ENCODE measurements at places on chromosomes 12 and 14. TPM values are rescaled to one million over a fixed set of nuclear protein-coding genes. Genes with fewer than 3 reads are reported as not detected.

The CARMIL3 gene
- polyA plus RNA-seq: 0.18 TPM

GRCh38 chr12:5335069-5335468 is 96.8 kb upstream of the NTF3 start:
- no peak for DNase-seq

- DNase-seq: no peak
Observed at GRCh38 chr12:13044002-13044905, at the start of gene FAM234B. FAM234B (plus strand) TSS chr12:13044381; CDS start chr12:13044404, 23 bp downstream.

GRCh38 chr12:79841878-79842265 is 93.0 kb downstream of the PPP1R12A start:
- no peak for DNase-seq

DNA sequence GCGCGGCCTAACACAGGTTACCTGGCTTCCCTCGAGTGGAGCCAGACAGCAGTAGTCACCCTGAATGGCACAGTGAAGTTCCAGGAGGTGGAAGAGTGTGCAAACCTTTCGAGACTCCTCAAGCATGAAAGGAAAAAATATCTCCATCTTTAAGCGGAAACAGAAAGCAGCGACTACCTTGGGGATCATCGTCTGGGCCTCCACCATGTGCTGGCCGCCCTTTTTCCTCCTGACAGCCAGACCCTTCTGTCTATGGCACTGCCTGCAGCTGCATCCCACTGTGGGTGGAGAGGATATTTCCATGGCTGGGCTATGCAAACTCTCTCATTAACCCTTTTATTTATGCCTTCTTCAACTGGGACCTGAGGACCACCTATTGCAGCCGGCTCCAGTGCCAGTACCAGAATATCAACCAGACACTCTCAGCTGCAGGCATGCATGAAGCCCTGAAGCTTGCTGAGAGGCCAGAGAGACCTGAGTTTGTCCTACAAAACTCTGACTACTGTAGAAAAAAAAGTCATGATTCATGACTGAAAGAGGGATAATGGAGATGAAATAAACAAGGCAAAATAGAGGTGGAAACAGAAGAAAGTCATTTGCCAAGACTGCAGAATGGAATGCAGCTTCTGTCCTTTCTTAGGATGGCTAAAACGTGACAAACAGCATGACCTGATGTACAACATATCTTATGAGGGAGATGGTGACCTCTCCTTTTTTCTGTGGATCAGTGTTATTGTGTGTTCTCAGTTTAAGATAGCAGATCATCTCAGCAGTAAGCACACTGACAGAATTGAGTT is 2.4 kb upstream of the HEBP1 start:
- no peak for DNase-seq

DNA sequence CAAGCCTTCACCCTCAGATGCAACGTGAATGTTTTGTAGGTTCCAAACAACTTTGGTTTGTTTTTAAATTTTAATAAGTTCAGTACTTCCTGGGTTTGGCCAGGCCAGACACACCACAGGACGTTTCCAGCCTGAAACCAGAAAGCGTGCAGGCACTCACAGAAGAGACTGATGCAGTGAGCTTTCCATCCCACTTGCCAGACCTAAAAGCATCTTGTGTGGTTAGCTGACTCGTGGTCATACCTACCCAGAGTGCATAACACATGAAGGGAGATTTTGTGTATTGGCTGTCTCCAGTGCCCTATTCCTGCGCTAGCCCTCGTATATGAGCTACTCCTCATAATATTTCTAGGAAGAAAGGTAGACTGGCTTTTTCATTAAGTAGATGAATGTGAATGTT is 297.3 kb upstream of the FAR2 start:
- no peak for DNase-seq
